ENCODE measurements at places on chromosomes 7 and 10. TPM values are rescaled to one million over a fixed set of nuclear protein-coding genes. Genes with fewer than 3 reads are reported as not detected.

- DNase-seq = no peak
Observed at GRCh38 chr7:95777269-95777668, 4.9 kb downstream of the DYNC1I1 start.

- no peak for DNase-seq
Observed at GRCh38 chr7:134548877-134549276, at the start of gene AKR1B15. AKR1B15 (plus strand) TSS chr7:134549110; CDS start chr7:134564620, 15,510 bp downstream.

DNA sequence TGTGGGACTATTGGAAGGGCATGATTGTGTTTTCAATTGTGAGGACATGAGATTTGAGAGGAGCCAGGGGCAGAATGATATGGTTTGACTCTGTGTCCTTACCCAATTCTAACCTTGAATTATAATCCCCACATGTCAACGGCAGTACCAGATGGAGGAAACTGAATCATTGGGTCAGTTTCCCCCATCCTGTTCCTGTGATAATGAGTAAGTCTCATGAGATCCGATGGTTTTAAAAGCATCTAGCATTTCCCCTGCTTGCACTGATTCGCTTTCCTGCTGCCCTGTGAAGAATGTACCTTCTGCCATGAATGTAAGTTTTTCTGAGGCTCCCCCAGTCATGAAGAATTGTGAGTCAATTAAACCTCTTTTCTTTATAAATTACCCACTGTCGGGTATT lies 1367.1 kb downstream of the XPNPEP1 start:
- DNase-seq = no peak

Gene DHTKD1
- total RNA-seq = 27.5 TPM

GRCh38 chr10:13483073-13483472 lies 45.7 kb downstream of the BEND7 start:
- no peak for DNase-seq

Gene MNX1
- total RNA-seq = not detected

Gene UCN3
- total RNA-seq = not detected

DNA sequence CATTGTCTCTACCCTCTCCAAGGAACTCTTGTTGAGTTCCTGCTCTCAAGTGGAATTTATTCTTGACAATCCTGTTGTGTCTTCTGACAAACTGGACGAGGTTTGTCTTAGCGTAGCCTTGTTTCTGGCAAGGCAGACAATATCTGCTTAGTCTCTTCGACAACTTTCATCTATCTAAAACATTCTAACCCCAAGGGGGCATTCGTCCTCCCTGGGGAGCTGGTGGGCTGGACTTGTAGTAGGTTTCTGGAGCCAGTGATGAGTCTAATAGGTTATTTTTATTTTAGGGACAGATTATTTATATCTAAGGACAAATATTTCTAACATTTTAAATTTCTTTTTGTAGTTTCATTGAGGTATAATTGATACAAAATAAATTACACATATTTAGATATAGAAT lies 7.3 kb upstream of the C10orf120 start:
- DNase-seq = no peak

Gene ANXA8
- total RNA-seq = 0.67 TPM

DNA sequence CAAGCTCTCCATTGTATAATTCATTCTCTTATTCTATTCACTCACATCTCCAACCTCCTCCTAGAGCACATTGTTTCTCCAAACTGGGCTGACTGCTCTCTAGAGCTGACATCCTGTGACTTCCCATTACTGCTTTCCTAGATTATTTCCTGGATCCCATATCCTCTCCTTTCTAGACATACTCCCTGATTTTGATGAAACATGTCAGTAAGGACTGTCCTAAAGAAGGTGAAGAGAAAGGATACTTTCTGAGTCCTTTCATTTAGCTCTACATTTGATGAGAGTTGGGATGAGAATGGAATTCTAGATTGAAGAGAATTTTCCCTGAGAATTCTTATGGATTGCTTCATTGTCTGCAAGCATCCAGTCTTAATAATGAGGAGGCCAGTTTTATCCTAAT lies 78.8 kb downstream of the CNNM2 start:
- DNase-seq = no peak

Gene NUTM2E
- total RNA-seq = 0.48 TPM

- no peak for DNase-seq
Observed at GRCh38 chr7:129801882-129802281, 150.9 kb downstream of the UBE2H start.

DNA sequence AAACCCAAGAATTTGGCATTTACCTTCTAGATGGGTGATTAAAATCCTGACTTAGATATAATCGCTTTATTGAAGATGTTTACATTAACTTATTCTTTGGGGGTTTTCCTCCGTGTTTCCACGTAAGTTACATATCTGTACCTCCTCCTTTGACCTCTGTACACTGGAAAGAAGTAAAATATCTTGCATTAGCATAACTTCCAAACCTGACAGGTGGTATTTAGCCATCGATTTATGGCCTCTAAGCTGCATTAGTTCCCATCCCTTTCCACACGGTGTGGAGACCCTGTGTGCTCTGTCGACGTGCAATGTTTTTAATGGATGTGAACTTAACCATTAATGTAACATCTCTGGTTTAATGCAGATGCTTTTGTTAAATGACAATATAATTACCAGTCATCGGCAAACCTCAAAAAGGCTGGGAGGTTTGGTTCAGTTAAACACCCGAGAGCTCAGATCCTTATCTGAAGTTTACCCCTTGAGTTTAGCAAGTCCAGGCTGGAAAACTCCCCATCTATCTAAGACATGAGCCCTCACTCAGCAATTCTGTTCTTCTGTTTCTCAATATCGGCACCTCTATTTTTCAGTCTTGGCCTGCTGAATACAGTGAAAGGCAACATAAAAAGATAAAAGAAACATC lies 295.2 kb downstream of the GATA3 start:
- DNase-seq = no peak

Gene ATP5MK
- total RNA-seq = 379 TPM

Gene SLC26A5
- total RNA-seq = not detected

GRCh38 chr7:5564894-5565293 lies 141.3 kb upstream of the TNRC18 start:
- DNase-seq = no peak

GRCh38 chr7:74006451-74007241 lies 21.3 kb upstream of the ELN start:
- DNase-seq = peak; percentile 39

GRCh38 chr10:71476228-71477011 lies 79.7 kb downstream of the CDH23 start:
- peak; percentile 82 for DNase-seq

DNA sequence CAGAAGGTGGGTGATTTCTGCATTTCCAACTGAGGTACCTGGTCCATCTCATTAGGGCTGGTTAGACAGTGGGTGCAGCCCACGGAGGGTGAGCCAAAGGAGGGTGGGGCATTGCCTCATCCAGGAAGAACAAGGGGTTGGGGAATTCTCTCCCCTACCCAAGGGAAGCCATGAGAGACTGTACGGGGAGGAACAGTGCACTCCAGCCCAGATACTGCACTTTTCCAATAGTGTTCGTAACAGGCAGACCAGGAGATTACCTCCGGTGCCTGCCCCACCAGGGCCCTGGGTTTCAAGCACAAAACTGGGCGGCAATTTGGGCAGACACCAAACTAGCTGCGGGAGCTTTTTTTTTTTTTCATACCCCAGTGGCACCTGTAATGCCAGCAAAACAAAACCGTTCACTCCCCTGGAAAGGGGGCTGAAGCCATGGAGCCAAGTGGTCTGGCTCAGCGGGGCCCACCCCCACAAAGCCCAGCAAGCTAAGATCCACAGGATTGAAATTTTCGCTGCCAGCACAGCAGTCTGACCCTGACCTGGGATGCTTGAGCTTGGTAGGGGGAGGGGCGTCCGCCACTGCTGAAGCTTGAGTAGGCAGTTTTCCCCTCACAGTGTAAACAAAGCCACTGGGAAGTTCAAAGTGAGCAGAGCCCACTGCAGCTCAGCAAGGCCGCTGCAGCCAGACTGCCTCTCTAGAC lies 31.2 kb downstream of the ARMC10 start:
- no peak for DNase-seq

- DNase-seq = no peak
Observed at GRCh38 chr10:87504307-87504639, 420 bp upstream of the MINPP1 start.

DNA sequence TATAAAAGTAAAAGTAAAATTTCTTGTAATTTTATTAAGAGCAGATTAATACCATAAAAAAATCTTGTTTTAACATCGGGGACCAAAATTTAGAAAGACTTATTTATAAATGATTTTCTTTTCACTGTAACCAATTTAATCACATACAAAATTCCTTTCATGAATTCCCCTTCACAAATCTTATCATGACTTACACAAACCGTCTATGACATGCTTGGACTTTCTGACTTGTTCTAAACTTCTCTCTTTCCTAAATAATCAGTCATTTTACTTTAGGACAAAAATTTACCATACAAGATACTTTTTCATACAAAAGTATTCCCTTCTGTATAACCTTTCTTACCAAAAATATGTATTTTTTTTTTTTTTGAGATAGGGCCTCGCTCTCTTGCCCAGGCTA lies 9.3 kb downstream of the CROT start:
- no peak for DNase-seq

Gene ABCB8
- 54.3 TPM for total RNA-seq
